ENCODE measurements at places on chromosomes 5 and 9.
A peak's percentile ranks its signal among the peaks of the same experiment; 100 is the strongest.

- DNase-seq, result no peak
Observed at GRCh38 chr9:37758747-37759146, 5.1 kb downstream of the TRMT10B start.

DNA sequence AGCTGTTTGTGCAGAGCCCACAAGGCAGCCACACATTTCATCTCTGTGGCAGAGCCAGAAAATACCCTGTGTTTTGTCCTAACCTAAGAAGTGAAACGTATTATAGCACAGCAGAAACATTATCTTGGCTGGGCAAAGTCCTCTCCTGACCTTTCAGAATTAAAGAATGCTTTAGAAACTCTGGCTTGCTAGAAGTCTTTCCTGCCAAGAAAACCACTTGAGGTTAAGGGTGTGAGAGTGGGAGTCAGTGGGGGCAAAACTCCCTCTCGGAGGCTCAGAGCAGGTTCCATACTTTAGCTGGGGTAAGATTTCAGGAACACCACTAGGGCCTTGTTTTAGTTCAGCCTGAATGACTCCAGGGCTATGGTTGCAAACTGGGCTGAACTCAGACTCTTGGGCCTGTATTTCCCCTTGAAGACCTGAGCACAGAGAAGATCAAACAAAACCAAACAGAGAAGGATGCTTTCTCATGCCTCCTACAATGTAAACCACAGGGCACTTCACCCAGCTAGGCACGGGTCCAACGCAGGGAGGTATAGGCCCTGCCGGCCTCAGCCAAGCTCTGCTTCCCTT lies 48.0 kb downstream of the ZNF366 start:
- DNase-seq, result no peak

GRCh38 chr5:154756868-154757813 lies 2.0 kb downstream of the LARP1 start:
- peak; percentile 17 for DNase-seq

DNA sequence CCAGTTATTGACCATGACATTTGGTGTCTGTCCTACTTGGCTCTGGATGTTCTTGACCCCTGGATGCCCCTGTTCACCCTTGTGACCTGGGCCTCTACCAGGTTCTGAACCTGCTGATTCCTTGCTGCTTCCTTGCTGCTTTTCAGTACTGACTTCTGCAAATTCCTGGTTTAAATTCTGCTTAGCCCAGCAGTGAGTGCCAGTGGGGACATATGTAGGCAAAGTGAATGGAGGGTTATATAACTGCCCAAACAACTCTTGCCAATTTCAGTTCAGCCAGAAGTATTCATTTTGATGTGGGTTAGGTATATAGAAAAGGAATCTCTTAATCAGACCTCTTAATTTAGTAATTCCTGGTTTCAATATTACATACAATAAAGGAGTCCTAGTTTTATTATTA lies 220.6 kb downstream of the TAF11L14 start:
- DNase-seq, result no peak

- DNase-seq, result no peak
Observed at GRCh38 chr5:142640316-142641005, 45.4 kb downstream of the FGF1 start.

- peak; percentile 88 for DNase-seq
Observed at GRCh38 chr9:72396247-72397091, 31.5 kb upstream of the ZFAND5 start.

DNA sequence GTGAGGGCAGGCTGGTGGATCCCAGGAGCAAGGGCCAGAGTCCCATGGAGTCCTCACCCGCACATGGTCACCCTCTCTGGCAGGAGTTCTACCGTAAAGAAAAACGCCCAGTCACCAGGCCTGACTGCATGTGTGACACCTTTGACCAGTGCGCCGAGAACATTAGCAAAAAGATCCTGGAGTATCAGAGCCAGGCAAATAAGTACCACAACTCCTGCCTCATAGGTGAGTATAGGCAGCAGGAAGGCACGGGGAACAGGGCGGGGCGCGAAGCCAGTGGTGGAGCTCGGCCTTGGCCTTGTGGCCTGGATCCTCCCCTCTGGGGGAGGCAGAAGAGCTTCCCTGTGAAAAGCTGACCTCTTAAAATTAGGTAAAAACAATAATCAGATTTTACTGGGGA lies 45.4 kb upstream of the TDRD7 start:
- no peak for DNase-seq

DNA sequence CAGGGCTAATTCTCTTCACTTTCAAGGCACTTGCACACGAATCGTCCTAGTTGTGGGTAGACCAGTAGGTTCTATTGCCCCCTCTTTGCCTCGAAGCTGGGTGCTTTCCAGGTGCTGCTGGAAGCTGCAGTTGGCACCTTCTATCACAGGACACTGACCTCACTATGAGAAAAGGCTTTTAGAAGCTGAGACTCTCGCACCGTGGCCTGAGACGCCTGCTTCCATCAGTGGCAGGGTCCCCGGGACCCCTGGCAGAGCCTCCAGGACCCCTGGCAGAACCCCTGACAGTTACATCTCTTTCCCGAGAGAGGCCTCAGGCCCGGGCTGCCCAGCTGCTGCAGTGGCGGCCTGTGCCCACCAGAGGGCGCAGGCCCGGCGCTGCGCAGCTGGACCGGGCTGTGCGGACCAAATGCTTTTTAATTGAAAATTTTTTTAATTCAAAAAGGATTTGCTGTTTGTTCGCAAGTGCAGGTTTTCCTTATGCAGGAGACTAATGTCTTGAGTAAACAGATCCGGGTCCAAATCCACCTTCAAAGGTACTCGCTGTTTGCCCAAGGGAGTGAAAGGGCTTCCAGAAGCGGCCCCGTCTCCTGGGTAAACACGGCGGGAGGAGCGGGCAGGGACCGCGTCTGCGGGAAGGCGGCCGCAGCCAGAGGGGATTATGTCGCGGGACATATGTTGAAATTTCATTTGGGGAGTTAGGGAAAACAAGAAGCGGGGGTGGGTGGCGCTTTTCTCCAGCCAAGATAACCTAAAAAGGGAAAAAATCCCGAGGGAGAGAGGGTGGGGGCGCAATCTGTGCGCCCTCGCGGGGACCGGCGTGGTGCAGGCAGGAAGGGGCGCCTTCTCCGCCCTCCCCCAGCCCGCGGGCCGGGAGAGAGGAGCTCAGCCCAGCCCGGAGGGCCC lies 114.5 kb upstream of the LMX1B start:
- peak; percentile 21 for DNase-seq

DNA sequence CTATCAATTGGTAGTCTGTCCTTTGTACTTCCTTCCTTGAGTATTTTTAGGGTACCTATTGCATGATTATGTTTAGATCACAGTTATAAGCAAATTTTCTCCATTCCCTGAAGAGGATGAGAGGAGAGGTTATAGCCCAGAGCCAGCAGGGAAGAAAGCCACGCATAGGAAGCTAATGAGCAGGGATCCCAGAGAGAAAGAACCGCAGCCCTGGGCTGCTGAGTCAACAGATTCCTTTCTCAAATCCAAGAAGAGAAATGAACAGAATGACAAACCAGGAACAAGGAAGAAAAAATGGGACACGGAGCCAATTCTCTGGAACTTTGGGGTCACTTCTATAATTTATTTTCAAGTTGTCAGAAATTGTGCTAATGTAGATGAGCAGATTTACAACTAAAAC lies 284.5 kb downstream of the RFX3 start:
- DNase-seq, result no peak

DNA sequence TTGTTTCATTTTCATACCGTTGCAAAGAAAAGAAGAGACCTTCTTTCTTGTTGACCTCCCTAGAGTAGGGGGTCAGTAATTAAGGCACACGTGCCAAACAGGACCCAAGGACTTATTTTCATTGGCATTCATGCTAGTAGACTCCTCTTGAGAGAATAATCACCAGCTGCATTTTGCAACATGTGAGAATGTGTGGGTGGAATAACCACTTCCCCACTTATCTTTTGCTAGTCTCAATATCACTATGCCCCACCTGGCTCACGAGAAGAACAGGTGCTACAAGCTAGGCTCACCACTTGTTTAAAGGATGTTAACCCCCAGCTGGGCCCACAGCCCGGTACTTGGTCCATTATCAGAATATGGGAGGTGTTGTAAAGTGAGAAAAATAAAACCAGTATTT lies 460.7 kb upstream of the MEF2C start:
- peak; percentile 36 for DNase-seq

- no peak for DNase-seq
Observed at GRCh38 chr5:108639366-108639765, 108.3 kb upstream of the FER start.

GRCh38 chr9:20504930-20505329 lies 117.4 kb downstream of the MLLT3 start:
- no peak for DNase-seq

DNA sequence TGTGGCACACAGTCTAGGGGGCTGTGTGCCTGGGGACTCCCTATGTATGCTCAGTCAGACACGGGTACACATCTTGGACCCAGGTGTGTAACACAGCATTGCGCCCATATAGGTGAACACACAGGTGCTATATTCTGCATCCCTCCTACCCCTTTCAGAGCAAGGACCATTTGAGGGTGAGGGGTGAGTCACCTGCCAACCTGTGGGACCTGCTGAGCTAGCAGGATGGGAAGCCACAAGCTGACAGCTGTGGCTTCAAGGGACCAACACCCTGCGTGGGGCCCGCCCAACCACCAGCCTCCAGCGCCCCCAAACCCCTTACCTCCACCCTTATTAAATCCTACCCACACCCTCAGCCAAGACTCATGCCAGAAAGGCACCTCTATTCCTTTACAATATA lies 14.6 kb upstream of the AQP7 start:
- no peak for DNase-seq

GRCh38 chr5:180739958-180740357 lies at the start of gene OR2Y1:
TSS of gene OR2Y1 (minus strand) at chr5:180740058. CDS start at chr5:180740058, 0 bp downstream.
- DNase-seq, result no peak

- no peak for DNase-seq
Observed at GRCh38 chr5:72298711-72299110, 21.3 kb downstream of the MRPS27 start.

- DNase-seq, result no peak
Observed at GRCh38 chr9:95722141-95722540, 153.3 kb upstream of the ERCC6L2 start.

DNA sequence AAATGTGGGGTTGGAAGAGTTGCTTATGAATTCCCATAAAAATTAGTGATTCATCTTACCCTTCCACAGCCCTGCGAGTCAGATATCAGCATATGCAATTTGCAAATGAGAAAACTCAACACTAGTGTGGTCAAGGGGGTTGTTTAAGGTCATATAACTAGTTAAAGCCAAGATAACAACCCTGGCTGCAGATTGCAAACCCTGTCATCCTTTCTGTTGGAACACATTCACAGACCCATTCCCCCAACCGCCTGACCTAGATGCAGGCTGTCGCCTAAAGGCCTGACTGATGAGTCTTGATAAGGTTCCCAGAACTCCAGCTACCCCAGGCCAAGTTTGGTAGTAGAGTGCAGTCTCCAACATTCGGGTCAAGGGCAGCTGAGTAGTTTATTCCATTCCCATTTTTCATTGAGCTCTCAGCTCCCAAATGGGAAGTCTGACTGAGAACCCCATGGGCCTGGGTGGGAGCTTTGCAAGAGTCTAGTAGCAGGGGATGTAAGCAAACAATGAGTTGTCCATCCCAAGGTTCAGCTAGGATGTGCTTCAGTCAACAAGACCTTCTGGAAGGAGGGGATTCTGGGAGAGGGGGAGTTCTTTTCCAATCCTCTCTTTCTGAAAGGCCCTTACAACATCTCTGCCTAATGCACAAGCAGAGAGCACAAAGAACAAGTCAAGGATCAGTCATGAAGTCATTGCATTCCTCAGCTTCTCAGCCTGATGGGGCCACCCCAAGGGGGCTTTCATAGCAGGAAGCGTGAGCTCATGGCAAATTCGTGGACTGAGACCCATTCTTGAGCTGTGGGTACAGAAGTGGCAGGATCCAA lies 40.3 kb downstream of the ADAM19 start:
- no peak for DNase-seq

GRCh38 chr5:38692781-38693527 lies 136.5 kb upstream of the LIFR start:
- DNase-seq, result no peak

GRCh38 chr5:121967187-121967586 lies 5.4 kb downstream of the SRFBP1 start:
- DNase-seq, result peak; percentile 42
